ENCODE measurements at places on chromosomes 2 and 18.
A peak's percentile ranks its signal among the peaks of the same experiment; 100 is the strongest.

DNA sequence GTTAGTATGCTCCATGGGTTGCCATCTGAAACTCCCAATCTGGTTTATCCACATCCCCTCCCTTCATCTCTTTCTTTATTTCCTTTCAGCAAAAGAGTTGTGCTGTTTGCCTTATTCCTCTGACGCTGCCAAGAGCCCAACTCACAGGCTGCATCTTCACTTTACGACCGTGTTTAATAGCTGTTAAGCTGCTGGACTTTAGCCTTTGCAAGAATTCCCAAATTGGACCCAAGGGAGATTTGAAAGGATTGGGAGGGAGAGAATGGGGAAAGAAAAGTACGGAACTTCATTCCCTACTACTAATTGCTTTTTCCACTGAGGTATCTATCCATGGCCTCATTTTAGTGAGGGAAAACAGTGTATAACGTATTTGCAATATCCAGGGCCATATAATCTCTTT lies 263.4 kb upstream of the MEIS1 start:
- DNase-seq = no peak

DNA sequence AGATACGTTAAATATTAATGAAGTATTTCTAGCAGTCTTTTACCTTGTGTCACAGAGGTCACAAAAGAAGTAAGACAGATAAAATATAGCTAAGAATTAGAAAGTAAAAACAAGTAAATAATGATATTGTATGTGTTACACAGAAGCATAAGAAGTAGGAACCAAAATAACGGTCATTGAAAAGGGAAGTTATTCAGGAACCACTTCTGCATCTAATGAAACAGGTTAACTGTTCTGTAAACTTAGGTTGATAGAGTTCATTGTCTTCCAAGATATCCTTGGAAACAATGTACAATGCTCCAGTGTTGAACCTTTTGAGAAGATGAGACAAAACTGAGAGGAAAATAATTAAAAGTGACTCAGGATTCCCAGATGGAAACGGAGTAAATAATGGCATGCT lies 57.1 kb upstream of the CD302 start:
- no peak for DNase-seq

DNA sequence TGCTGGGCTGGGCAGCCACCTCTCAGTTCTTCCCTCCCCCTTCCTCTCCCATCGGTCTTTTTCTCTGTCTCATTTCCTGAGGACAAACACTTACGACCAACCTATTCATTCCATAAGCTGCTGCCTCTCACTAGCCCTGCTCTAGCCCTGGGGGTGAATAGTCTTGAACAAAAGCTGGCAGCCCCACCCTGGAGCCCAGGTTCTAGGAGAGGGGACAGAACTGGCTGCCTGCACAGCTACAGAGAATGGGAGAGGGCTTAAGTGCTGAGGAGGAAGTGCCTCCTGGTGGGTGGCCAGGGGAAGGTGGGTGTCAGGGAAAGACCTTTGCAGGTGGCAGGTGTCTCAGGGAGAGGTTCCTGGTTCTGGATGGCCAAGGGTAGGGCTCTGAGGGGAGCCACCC lies 22.8 kb downstream of the ANO7 start:
- DNase-seq = no peak

- DNase-seq = no peak
Measured at GRCh38 chr2:28271231-28271918, 121.3 kb upstream of the FOSL2 start.

GRCh38 chr18:74416124-74416523 lies 41.0 kb downstream of the DIPK1C start:
- no peak for DNase-seq

DNA sequence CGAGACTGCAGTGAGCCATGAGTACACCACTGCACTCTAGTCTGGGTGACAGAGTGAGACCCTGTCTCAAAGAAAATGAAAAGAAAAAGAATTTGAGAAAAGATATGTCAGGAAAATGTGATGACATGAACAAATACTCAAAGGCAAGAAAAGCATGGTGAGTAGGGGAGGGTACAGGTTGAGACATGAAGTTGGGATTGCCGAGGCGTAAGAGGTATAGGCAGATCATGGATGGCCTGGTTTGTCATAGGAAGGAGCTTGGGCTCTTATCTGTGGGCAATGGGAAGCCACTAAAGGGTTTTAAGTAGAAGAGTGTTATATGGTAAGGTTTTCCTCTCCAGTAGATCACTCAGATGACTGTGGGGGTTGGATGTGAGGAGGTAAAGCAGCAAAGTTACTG lies 32.3 kb downstream of the SPAST start:
- no peak for DNase-seq

GRCh38 chr2:20333738-20334137 lies 16.9 kb downstream of the PUM2 start:
- no peak for DNase-seq

- DNase-seq = no peak
Measured at GRCh38 chr2:25740810-25741381, 67.5 kb upstream of the DTNB start.

GRCh38 chr2:160207271-160207670 lies 7.2 kb upstream of the ITGB6 start:
- no peak for DNase-seq

DNA sequence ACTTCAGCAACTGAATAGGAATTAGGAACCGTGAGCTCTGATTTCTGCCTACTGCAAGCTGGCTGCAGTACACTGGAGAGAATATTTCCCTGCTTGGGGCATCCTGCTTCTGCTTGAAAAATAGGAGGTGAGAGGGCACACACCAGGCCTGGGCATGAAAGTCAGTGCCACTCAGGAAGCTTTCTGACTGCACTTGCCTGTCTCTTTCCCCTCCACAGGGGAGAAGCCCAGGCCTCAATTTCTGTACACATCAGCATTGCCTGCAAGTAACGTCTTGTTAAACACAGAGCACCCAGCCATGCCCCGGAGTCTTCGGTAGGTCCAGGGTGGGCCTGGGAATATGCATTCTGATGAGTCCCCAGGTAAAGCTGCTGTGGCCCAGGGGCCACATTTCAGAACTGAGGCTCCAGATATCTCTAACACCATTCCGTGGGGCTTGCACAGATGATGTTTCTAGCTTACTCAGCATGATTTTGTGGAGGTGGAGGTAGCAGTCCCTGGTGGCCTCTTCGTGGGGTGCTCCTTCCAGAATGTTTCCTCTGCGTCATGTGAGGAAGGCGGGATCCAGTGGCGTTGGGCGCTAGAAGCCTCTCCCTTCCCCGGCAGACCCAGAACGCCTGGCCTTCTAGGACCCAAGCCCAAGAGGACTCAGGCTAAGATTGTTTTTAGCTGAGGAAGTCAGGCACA lies 114.1 kb downstream of the ZBTB7C start:
- DNase-seq = no peak

- no peak for DNase-seq
Measured at GRCh38 chr18:26584745-26585144, 36.4 kb upstream of the KCTD1 start.

DNA sequence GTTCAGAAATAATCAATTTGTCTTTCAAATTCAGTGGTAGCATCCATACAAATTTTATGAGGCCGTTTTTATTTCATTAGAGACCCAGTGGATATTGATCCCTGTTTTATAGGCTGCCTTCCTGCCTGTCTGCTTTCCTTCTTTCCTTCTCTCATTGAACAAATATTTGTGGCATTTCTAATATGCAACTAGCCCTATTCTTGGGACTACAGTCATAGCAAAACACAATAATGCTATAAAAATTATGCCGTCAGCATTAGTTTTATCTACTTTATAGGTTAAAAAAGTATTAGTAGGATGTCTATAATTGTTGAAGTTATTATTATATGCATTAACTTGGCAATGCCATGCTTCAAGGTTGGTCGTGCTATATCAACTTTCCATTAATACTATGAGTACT lies 2037.8 kb upstream of the LRRTM1 start:
- DNase-seq = no peak

DNA sequence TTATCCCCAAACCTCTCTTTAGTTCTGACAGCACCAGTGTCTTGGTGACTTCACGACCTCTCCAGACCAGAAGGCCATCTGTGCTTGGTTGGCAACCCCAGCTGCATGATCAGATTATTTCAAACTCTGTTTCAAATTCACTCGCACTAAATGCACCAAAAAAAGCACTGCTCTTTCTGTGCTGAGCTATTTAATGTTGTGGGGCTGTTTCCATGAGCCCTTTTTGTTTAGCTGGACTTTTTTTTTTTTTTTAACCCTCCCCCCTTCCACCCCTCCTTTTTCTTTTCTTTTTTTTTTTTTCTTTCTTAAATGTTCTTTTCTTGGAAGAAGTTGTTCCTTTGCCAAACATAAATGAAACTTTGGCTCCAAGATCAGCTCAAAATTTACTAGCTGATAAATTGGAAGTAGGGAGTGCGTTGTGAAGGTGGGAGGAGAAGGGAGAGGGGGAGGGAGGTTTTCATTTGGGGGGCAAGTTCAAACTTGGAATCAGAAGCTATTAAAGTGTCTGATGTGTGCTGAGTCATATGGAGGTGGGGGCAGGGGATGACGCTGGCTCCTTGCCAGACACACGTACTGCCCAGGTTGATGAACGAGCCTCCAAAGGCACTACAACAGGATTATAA lies 543.0 kb upstream of the TNP1 start:
- DNase-seq = no peak

DNA sequence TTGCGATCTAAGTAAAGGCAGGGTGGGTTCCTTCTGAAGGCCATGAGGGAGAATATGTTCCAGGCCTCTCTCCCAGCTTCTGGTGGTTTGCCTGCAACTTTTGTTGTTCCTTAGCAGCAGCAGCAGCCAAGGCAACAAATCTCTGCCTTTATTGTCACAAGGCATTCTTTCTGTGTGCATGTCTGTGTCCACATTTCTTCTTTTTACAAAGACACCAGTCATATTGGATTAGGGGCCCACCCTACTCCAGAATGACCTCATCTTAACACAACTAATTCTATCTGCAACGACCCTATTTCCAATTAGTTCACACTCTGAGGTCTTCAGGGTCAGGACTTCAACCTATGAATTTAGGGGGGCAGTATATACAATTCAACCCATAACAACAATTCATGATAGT lies 587.5 kb downstream of the XIRP2 start:
- no peak for DNase-seq

- DNase-seq = no peak
Measured at GRCh38 chr2:182610231-182610630, 105.8 kb upstream of the DNAJC10 start.

DNA sequence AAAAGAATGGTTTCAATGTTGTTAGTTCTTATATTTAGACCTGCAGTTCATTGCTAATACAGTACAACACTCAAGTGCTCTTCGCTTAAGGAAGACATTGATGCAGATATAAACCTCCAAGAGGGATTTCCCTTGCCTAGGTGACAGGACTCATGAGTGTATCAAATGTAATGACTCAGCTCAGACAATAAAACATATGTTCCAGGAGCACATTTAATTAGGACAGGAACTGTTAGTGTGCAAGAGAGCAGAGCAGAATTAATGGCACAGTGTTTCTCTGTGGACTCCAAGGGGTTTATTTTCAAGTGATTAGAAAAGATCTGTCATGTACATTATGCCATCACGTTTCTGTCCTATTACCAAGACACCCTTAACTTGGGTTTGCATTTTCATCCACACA lies 375.0 kb downstream of the LRRTM4 start:
- DNase-seq = no peak

DNA sequence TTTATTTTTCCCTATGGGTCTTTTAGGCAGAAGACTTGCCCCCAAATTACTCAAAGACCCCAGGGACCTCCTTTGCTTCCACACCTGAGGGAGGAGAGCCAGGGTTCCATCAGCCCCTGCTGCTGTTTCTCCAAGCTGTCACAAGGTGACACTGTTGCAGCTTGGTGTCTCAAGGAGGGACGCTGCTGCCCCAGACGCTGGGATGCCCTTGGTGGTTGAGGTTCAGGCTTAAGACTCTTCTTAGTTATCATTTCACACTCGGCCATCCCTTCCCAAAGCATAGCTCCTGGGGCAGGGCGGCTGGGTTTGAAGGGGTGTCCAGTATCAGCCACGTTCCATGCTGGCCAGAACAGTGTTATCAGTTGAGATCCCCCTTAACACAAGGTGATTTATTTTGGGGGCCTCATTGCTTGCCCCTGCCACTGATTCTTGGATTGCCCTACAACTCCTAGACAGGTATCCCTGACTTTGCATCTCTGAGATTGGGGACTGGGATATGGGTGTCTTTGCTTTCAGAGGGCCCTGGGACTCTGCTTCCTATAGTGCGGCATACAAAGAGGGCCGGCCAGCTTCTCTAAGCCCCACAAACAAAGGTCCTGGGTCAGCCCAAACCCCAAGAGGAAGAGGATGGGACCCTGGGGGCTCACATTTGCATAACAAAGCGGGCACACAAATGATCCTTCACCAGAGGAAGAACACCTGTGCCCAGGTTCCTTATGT lies 22.7 kb downstream of the GPR55 start:
- peak; percentile 80 for DNase-seq

- peak; percentile 69 for DNase-seq
Measured at GRCh38 chr2:182866461-182867406, at the start of gene FRZB. Gene FRZB, minus strand, starts transcription at chr2:182866637. Its CDS starts 85 bp downstream, at chr2:182866552.

- no peak for DNase-seq
Measured at GRCh38 chr2:43303889-43304288, 77.5 kb upstream of the ZFP36L2 start.

- DNase-seq = no peak
Measured at GRCh38 chr2:166158546-166158945, 30.7 kb upstream of the SCN1A start.

DNA sequence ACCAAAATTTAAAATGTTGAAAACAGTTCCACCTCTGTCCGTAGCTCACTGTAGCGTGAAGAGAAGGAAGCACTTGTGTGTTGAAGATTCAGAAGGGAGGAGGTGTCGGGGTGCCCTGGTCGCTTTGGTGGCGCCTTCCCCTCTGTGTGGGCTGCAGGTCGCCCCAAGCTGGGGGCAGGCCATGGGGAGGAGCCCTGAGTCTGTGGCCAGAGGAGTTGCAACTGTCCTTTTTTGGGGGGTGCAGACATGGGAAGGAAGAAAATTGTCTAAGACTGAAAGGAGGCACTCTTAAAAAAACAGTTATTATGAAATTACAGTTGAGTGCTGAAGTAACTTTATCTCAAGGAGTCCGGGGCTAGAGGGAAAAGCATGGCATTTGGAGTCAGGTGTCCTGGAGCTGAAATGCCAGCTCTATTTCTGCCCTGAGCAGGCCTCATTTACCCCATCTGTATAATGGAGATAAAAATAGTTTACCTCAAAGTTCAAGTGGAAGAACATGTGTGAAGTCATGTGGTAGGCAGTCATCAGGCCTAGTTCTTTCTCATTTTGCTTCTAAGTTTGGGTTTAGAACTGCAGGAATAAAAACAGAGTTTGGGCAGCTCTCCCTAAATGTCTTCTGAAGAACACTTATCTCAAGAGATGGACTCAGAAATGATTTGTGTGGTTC lies 82.1 kb downstream of the RNF144A start:
- no peak for DNase-seq

DNA sequence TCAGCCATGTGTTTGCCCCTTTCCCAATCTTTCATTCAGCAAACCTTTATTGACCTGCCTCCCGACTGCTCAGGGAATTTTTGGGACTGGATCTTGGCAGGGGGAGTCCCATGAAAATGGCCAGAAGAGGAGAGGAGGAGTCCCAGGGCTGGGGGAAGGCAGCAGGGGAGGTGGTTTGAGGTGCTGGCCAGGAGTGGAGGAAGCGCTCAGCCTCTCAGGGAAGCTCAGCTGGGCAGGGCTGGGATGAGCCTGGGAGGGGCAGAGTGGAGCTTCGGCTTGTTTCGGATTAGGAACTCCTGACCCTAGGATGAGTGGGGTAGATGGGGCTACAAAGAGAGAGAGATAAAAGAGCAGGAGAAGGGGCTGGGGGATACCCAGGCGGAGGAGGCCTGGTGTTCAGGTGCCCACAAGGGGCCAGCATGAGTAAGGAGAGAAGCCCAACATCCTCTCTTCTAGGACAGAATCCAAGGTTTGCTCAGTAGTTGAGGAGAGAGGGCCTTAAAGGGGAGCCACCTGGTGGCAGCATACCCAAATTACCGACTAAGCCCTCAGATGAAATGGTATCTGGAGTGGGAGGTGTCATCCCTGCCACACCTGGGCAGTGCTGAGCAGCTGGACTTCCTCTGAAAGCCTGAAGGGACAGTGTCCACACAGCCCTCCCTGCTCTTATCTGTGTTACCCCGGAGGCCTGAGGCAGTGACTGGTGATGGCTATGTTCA lies 91.1 kb downstream of the INHBB start:
- peak; percentile 61 for DNase-seq

Measured in AG08396 (cell line).